GM23338 (cell line): ENCODE measurements at places on chromosomes 13 and 19.

GRCh38 chr19:54189145-54189734 is at the start of gene MBOAT7:
Gene MBOAT7 (minus strand): TSS chr19:54189580. CDS start chr19:54188508, 1,072 bp downstream.
- no peak for DNase-seq

- no peak for DNase-seq
Measured at GRCh38 chr13:110392510-110393240, 85.6 kb downstream of the COL4A2 start.

- no peak for DNase-seq
Measured at GRCh38 chr13:95724252-95724651, 47.3 kb downstream of the DNAJC3 start.

GRCh38 chr13:66703597-66703996 is 526.5 kb downstream of the PCDH9 start:
- no peak for DNase-seq

DNA sequence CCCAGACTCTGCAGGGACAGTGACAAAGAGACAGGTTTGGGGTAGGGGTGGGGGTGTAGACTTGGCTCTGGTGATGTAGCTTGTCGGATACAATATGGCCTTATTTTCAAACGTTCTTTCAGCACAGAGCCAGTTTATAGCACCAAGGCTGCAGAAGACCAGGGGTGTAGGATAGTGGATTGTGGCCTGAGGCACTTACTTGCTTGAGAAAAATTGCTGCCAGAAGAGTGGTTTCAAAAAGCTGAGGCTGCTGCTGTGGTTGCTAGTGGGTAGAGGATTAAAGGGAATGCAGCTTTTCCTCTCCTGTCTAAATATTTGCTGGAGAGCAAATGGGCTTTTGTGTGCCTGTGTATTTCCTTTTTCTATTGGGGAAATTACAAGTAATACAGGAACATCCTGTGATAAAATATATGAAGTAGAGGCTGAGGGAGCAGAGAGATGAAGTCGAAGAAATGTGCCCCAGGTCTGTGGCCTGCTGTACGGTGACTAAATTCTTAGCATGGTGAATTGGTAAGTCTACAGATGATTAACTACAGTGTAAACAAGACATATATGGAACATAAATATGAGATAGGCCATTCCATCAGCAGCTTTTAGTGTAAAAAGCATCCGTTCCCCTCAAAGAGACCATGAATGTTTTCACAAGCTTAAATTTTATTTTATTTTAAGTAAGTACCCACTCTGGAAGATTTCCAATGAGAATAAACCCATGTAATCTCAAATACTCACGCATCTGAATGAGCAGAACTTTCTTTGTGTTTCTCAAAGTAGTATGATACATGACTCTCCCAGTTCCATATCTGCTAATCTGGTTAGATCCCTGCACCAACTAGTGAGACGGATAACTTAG is 112.9 kb downstream of the LRCH1 start:
- no peak for DNase-seq

DNA sequence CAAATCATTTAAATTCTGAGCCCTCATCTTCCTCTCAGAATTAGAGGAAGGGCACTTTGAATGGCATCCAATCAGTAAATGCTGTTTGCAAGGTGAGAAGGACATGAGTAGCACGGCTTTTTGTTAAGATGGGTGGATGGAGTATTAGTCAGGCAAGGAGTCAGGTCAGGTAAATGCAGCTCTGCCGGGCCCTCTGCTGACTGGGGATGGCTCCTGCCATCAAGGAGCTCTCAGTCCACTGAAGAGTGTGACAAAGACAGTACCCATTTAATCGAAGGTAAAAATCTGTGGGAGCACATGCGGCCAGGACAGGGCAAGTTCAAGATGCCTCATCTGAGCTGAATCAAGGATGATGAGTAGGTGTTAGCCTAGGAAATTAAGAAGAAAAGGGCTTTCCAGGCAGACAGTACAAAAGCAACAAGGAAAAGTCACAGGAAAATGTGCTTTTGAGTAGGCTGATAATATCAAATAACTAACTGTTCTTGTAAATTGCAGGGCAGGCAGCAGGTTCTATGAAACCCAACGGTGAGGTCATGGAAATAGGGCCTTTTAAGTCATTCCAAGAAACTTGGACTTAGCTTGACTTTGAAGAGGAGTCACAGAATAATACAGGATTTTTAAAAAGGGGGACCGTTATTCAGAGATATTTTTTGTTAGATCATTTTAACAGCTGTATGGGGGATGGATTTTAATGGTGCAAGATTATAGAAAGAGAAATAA is 670.5 kb upstream of the ARGLU1 start:
- DNase-seq: peak; percentile 30

- no peak for DNase-seq
Measured at GRCh38 chr13:51905787-51906186, 44.0 kb downstream of the CCDC70 start.

GRCh38 chr19:31096062-31096830 is 253.0 kb downstream of the TSHZ3 start:
- peak; percentile 22 for DNase-seq

DNA sequence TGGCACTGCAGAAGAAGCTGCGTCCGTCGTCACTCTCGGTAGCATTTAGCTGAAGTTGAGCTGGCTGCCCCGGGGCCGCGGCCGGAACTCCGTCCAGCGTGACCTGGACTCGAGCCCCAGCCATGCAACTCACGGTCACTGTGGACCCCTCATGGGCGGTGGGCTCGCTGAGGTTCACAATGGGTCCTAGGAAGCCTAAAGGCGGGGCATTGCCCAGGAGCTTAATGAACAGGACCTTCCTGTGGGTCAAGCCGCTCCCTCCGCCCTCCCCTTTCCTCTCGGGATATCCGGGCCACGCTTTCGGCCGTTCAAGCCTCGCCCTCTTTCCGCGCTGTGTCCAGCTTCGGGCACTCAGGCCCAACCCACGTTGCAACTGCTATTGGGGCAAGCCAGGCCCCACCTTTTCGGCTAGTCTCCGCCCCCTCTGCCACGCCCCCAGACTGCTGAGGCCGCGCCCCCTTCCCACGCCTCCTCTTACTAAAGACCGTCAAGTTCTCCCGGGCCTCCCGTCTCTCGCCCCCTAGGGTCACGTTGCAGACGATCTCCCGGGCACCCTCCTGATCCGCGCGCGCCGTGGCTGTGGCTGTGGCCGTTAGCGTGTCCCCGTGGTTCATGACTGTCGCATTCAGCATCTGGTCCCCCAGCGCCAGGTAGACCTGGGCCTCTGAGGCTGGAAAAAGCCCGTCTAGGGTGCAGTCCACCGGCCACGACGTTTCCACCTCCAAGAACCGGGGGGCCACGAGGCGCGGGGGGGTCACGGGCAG is 1.4 kb upstream of the RAVER1 start:
- peak; percentile 95 for DNase-seq
